Hematopoietic multipotent progenitor cell treated with erythropoietin and hydrocortisone succinate and interleukin-3 and kit ligand, for 17 days (in vitro differentiated cells): ENCODE measurements at places on chromosomes 12 and 14.

DNA sequence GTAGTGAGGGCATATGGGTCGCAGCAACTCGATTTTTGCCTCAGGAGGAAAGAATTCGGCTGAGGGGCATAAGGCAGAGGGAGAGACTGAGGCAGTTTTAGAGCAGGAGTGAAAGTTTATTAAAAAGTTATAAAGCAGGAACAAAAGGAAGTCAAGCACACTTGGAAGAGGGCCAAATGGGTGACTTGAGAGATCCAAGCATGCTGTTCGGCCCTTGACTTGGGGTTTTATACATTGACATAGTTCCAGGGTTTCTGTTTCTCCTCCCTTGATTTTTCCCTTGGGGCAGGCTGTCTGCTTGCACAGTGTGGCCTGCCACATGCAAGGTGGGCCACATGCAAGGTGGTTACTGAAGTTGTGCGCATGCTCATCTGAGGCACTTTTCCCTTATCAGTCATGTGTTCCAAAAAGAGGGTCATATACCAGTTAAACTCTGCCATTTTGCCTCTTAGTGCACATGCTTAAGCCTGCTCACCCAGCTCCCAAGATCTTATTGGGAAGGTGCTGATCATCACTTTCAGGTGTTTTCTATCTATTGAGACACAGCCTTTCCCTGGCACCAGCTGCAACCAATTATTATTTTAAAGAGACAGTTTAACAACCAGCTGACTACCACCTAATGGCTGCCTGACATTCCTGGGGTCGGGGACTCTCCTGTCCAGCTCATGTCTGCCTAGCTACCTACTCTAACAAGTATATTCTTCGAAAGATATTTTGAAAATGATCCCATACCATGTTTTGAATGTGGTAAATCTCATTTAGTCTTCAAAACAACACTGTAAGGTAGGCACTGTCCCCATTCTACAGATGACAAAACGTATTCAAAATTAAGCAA is 19.9 kb downstream of the PTGER2 start:
- DNase-seq: no peak

- no peak for DNase-seq
Observed at GRCh38 chr12:11953523-11953922, 117.2 kb upstream of the BCL2L14 start.

DNA sequence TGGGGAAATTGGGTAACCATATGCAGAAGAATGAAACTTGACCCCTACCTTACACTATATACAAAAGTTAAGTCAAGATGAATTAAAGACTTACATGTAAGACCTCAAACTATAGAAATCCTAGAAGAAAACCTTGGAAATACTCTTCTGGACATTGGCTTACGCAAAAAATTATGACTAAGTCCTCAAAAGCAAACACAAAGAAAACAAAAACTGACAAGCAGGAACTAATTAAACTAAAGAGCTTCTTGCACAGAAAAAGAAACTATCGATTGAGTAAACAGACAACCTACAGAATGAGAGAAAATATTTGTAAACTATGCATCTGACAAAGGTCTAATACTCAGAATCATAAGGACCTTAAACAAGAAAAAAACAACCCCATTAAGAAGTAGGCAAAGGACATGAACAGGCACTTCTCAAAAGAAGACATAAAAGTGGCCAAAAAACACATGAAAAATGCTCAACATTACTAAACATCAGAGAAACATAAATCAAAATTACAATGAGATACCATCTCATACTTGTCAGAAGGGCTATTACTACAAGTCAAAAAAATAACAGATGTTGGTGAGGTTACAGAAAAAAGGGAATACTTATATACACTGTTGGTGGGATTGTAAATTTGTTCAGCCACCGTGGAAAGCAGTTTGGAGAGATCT is 37.0 kb upstream of the CFAP54 start:
- DNase-seq: no peak

DNA sequence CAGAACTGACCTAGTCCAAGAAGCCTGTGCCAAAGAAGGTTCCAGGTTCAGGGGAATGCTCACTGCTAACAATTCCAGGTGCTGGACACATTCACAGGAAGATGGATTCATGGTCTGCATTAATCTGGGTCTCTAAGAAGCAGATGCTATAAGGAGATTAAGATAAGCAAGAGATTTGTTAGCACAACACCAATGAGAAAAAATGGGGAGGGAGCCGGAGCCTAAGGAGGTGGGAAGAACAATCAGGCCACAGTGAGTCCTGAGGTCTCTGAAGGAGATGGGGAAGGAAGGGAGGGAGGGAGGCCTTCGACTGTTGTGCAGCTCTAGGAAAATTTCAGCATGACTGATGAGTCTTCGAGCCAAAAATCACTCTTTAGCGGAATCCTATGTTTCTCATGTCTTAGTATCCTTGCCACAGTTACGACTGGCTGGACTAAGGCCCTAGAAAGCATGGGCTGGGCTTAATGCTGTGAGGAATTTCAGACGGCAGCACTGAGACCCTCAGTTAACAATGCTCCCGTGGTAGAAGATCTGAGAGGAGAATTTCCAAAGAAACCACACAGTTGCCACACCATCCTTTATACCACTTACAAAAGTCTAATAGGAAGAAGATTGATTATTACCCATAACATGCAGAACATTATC is 31.5 kb upstream of the PTGDR start:
- DNase-seq: no peak

DNA sequence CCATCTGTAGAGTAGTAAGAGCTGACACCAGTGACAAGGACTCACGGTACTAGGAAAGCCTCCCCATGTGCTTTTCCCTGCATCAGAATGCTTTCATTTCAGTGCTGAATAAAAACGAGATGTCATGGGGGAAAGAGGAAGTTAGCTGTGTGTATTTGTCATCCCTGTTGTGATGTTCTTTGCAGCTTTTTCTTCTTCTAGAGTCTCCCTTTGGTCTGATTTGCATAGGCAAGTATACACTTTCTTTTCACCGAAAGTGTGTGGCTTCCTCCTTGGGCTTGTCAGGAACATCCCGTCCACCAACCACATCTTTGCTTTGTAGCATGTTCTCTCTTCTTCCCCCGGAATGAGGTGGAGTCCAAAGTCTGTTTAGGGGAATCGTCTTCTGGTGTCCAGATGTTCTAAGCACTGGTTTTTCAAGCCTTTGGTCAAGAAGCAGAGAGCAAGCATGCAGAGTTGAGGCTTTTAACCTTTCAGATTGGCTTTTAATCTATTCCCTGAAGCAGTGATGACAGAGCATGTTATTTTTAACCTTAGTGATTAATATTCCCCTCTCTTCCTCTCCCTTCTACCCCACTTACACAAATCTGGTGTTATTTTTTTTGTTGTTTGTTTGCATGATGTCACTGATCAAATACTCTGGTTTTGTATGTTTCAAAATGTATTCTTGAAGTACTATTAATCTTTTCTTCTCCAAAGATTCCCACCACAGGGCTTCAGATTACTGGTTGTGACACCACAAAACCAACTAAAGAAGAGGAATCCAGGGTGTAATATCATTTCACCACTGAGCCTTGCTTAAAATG is 163.4 kb downstream of the SAMD4A start:
- no peak for DNase-seq

- no peak for DNase-seq
Observed at GRCh38 chr12:58479401-58479800, 440.9 kb downstream of the LRIG3 start.

GRCh38 chr12:13404631-13405473 is 208.3 kb downstream of the EMP1 start:
- DNase-seq: no peak

DNA sequence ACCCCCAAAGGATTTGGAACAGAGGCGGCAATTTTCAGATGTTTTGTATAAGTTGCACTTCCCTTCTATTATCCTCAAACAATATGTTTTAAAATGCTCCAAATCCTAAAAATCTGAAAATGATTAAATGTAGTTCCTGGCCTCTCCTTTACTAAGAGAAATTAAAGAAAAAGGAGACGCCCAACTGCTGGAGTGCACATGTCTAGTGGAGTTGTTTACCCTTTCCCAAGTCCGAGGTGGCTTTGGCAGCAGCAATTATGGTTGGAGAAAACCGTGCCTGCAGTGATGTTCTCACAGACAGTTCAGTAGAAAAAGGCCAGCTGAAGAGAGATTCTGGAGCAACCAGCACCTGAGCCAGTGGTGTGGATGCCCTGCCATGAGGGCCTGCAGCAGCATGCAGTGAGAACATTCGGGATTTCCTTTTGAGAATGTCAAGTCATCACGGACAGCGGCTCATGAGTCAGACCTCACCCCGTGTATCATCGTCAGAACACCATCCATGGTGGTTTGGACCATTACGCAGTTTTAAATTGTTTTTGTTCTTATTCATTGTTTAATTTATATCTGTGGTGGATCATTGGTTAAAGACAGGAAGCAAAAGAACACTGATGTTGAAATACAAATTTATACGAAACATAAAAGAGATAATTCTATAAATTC is 179.0 kb upstream of the KRR1 start:
- no peak for DNase-seq

DNA sequence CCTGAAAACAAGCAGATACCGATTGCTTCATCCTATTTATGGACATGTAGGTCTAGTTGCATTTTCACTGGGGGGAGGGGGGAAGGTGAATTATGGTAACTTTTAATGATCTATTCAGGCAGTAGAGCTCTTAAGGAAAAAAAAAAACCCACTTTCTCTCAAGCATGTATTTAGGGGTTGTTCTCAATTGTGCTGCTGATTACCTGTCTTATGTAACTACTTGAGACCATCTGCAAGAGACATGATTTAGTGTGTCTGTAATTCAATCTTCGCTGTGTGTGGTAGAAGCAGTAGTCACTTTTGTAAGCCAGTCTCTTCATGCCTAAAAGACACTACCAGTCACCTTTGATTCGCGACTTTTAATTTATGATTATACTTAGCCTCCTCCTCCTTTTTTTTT is 8.9 kb downstream of the CALM1 start:
- DNase-seq: no peak

GRCh38 chr14:45261209-45261608 is 8.2 kb upstream of the MIS18BP1 start:
- DNase-seq: no peak

DNA sequence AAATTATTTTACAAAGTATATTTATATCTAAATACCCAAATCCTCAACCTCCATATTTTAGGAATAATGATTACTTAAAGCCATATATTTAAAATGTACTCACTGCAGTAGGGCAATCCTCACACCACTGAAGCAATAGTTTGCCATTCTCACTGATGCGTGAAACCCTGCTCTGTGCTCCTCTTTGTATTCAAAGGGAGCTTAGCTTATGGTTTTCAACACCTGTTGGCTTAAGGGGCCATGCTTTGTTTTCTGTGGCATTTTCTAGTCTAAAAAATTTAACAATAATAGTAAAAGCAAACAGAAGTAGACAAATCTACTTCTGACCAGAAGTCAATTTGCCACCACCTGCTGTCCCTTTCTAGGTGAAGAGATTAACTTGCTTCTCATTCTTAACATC is 294.6 kb downstream of the FLRT2 start:
- no peak for DNase-seq

DNA sequence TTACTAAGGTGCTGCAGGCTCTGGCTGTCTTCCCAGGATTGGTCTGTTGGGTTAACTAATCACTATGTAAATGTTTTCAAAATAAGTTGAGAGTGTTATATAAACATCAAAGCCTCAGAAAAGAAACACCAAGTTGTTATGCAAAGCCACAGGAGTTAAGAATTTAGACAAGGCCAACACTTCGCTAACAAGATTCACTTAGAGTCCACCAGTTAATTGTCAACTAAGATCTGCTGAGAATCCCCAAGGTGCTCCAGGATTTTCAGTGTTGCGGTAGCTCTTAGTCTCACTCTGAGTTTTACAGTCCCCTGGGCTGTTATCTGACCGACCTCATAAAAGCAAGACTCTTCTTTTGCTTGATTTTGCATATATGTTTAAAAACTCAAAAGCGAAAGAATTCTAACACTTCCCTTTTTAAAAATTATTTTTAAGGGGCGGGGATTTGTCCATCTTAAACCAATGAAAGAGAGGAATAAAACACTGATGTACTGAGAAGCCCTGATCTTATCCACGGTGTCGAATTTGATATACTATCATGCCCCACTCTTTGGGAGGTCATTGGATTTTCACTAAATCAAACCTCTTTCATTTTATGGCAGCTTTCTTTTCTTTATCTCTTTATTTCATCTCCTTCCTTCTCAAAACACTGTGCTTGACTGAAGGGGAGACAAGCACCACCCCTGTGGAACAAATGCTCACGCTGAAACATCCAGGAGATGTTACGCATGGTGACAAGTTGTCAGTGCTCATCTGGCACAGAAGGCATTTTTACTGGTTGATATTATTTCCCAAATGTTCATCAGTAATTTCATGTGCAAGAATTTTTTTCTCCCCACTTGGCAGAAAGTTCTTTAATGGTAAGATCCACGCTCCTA is 7.0 kb downstream of the NIN start:
- DNase-seq: no peak

DNA sequence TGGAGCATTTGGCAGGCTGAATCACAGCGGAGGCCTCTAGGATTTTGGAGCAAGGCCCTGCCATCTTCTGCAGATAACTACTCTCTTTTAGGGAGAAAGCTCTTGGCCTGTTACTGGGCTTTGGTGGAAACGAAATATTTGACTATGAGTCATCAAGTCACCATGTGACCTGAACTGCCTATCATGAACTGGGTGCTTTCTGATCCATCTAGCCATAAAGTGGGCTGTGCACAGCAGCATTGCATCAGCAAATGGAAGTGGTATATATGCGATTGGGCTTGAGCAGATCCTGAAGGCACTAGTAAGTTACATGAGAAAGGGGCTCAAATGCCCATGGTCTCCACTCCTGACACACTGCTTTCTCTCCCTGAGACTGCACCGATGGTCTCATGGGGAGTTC is 21.1 kb downstream of the GYS2 start:
- DNase-seq: no peak

- no peak for DNase-seq
Observed at GRCh38 chr12:19771858-19772257, 332.6 kb downstream of the AEBP2 start.

DNA sequence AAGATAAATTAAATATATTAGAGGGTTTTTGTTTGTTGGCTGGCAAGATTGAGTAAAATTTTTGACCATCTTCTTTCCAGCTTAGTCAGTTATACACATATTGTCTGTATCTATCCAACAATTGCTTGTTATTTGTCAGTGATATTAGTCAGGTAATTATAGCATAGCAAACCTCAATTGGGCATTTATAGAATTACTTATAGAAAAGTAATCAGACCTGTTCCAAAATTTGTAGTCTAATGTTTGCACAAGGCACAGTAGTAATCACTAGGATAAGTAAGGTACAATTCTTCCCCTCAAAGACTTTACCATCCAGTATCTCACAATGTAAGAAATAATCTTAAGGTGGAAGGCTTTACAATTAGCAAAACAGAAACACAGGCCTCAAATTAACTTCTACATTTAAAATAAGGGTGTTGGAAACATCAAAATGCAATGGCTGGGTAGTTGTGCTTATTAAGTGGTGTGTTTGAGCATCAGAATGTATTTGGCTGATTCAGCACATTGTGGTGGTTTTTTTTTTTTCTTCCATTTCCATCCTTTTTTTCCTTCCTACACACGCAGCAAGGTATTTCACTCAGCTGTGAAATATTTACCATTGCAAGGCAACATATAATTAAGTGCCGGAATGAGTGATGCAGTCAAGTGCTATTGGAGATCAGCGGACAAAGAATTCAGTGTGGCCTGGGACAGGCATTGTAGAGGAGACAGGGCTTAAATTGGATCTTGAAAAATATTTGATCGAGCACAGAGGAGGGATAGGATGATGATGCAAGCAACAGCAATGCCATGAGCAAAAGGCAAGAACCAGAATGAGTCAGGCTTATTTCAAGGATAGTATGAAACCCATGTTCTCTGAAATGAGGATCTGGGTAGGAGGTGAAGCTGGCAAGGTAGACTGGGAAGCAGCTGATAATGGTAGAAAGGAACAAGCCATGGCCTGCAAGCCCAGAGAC is 178.2 kb downstream of the AKAP6 start:
- no peak for DNase-seq
